ENCODE measurements at places on chromosomes 11 and 22. TPM values are rescaled to one million over a fixed set of nuclear protein-coding genes. Genes with fewer than 3 reads are reported as not detected.

Gene HYOU1
- 102 TPM for total RNA-seq

DNA sequence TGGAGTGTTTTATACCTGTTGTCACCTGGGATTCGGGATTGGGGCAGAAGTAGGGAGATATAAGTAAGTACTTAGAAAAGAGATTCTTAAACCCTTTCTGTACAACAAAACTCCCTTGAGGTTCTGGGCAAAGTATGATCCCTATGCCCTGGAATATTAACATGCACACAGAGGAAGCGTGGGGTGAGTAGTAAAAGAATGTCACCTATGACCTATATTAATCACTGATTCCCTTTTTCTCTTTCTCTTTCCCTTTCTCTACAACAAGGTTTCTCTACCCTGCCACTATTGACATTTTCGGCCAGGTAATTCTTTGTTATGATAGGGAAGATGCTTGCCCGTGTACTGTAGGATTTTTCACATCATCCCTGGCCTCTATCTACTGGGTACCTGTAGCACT lies 209.7 kb upstream of the PLET1 start:
- H3K27ac ChIP-seq: no peak overlapping the region
- H3K36me3 ChIP-seq: no peaks in the 10 kb centered on the region
- no peak for DNase-seq
- H3K4me3 ChIP-seq: no peak overlapping the region
- H3K27me3 ChIP-seq: no peaks in the 10 kb centered on the region

DNA sequence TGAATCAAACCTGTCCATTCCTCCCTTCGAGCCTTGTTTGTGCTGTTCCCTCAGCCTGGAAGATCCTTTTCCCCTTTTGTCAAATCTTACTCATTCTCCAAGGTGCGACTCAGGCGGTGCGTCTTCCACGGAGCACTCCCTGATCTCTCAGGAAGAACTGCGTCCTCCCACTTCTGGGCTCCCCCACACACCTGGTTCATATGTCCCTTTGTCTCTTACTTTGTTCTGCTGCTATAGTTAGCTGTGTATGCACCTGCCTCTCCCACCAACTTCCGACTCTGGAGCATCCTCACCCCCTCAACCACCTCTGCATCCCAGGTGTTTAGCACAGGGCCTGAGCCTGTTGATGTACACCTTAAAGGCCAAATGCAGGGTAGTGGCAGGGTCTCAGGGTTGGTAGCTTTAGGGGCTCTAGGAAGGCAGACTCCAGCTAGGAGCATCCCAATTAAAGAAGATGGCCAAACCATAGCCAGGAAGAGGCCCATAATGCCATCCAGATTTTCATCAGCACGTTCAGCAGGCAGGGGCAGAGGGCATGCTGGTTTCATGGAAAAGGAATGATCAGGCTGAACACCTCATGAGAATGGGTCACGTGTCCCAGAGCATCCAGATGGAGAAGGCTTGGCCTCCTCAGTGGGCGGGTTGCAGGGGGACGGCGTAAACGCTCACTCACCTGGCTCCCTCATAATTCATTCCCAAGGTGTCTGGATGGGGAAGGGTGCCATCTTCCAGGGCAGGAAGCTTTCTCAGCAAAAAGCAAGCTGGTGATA lies 20.1 kb downstream of the PTPN5 start:
- H3K4me3 ChIP-seq: no peak overlapping the region
- no peaks in the 10 kb centered on the region for H3K36me3 ChIP-seq
- H3K27me3 ChIP-seq: no peaks in the 10 kb centered on the region
- no peaks in the 10 kb centered on the region for H3K4me1 ChIP-seq
- H3K27ac ChIP-seq: no peak overlapping the region

- H3K4me1 ChIP-seq: no peaks in the 10 kb centered on the region
- no peaks in the 10 kb centered on the region for H3K36me3 ChIP-seq
- no peak overlapping the region for H3K4me3 ChIP-seq
These were observed 22.3 kb upstream of the MICAL2 start for GRCh38 chr11:12088047-12088481.

- no peak overlapping the region for H3K4me3 ChIP-seq
- DNase-seq: no peak
- H3K27me3 ChIP-seq: no peaks in the 10 kb centered on the region
- H3K4me1 ChIP-seq: no peaks in the 10 kb centered on the region
- no peak overlapping the region for H3K27ac ChIP-seq
These were observed 23.1 kb upstream of the NNMT start for GRCh38 chr11:114273071-114273470.

DNA sequence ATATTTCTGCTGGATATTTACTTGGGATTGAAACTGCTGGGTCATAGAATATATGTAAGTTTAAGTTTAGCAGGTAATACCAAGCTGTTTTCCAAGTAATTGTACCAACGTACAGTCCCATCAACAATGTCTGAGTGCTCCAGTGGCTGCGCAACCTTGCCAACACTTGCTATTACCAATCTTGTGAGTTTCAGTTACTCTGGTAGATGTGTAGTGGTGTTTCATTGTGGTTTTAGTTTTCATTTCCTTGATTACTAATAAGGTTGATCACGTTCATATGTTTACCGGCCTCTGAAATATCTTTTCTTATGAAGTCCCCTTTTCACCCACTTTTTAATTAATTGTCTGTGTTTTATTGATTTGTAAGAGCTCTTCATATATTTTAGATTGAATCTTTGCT lies 370.6 kb upstream of the CADM1 start:
- H3K27me3 ChIP-seq: no peaks in the 10 kb centered on the region
- H3K4me3 ChIP-seq: no peak overlapping the region
- no peaks in the 10 kb centered on the region for H3K4me1 ChIP-seq
- no peaks in the 10 kb centered on the region for H3K36me3 ChIP-seq
- no peak overlapping the region for H3K27ac ChIP-seq

DNA sequence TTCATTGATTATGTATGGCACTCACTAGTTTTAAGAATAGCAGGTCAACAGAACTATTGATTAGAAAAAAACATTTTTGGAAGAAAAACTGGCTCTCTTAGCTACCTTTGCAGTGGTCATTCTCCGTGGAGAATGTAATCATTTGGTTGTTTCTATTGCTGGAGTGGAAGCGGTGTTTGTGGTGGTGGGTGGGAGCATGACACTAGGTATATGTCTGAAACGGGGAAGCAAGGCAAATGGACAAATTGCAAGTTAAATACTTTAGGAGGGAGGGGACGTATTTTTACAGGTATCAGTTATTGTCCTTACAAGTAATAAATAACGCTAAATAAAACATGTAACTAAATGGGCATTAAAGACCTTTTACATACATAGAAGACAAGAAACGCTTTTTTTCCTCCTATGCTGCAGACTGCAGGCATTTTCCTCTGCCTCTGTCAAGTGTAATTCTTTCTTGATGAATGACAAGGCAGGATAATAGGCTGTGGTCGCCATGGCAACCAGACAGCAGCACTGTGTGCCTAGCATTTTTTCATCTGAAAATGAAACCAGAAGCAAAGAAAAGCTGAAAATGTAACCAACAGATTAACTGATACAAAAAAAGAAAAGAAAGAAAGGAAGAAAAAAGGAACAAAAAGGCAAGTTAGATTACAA lies 46.2 kb downstream of the BLID start:
- DNase-seq: peak; percentile 65
- H3K27ac ChIP-seq: peak overlapping the region; percentile 72
- no peak overlapping the region for H3K4me3 ChIP-seq
- H3K36me3 ChIP-seq: no peaks in the 10 kb centered on the region
- no peaks in the 10 kb centered on the region for H3K27me3 ChIP-seq

DNA sequence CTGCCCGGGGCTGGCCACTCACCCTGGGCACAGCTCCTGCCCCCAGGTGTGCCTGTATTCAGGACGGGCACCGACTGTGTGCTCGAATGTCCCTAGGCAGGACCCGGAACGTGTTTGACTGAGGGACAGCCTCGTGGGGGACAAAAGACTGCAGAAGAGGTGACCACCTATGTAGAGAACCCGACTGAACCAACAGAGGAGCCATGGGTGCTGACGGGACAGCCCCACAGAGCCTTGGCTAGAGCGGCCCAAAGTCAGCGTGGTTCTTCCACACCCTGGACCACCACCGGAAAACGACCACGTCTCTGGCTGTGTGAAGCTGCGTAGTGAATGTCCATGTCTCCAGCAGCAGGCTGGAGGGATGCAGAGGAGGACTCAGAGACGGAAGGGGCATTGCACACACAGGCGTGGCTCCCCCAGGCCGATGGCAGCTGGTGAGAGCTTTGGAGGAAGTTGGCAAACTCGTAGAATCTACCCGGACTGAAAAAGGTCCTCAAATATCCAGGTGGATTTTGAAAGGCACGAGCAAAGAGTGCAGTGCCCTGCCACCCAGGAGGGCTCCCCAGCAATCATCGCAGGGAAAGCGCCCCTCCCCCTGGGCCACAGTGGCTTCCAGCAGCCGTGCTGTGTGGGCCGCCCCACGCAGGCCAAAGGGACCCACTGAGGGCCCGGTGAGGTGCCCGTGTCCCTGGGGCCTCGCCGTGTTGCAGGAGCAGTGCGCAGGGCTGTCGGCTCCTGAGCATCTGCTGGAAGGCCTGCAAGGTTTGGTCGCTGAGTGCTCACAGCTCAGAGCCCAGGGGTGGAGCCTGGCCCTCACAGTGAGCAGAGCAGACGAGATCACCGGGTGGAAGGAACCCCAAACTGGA lies 17.5 kb upstream of the MUC5B start:
- DNase-seq: no peak
- no peak overlapping the region for H3K27ac ChIP-seq
- H3K27me3 ChIP-seq: no peaks in the 10 kb centered on the region
- H3K4me3 ChIP-seq: no peak overlapping the region
